Iris pigment epithelial cell (primary cell): ENCODE measurements at places on chromosomes 5 and 9.

- DNase-seq = no peak
These were observed 155.2 kb downstream of the TMEM161B start for GRCh38 chr5:88113429-88113828.

- no peak for DNase-seq
These were observed 163.3 kb downstream of the NIPBL start for GRCh38 chr5:37039824-37040223.

GRCh38 chr5:174306345-174307030, 261.0 kb downstream of the NSG2 start:
- no peak for DNase-seq

DNA sequence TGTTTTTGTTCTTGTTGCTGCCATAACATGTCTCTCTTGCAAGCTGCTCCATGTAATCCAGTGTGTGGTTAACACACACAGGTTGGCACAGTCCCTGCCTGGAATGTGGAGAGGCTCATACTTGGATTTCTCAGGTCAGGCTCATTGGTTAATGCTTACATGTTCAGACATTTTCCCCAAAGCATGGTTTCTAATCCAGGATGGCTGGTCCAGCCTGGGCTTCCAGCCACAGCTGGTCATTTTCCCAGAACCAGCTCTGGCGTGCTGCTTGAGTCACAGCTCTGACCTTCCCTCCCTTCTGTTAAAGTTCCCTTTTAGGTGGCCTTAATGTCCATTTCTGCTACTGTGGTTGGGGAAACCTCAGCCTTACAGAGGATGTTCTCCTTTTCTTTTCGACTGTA, 294.3 kb downstream of the TAF11L14 start:
- DNase-seq = peak; percentile 7

- DNase-seq = no peak
These were observed 129.0 kb downstream of the PAPPA start for GRCh38 chr9:116282597-116282996.

GRCh38 chr5:89342106-89342876, 459.3 kb upstream of the MEF2C start:
- peak; percentile 55 for DNase-seq

- no peak for DNase-seq
These were observed 30.9 kb downstream of the FAXDC2 start for GRCh38 chr5:154819546-154819945.

GRCh38 chr9:17578577-17578910, 322 bp upstream of the SH3GL2 start:
- DNase-seq = no peak

- peak; percentile 11 for DNase-seq
These were observed 349.3 kb upstream of the TLE4 start for GRCh38 chr9:79222483-79222882.

DNA sequence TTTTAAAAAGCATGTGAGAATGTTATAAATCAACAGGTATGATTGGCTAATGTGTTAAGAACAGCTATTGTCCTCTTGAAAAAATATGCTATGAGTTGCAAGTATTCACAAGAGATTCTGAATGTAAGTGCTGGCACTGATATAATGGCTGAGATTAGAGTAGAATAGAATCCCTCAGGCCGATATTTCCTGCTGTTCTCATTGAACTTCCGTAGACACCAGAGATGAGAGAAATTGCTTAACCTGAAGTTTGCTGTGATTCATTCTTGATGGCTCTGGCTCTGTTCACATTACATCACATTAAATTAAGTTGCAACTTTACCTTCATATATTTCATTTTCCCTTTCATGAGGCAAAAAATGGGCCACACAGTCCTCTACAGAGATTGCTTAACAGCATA, 114.5 kb downstream of the BAAT start:
- DNase-seq = no peak

DNA sequence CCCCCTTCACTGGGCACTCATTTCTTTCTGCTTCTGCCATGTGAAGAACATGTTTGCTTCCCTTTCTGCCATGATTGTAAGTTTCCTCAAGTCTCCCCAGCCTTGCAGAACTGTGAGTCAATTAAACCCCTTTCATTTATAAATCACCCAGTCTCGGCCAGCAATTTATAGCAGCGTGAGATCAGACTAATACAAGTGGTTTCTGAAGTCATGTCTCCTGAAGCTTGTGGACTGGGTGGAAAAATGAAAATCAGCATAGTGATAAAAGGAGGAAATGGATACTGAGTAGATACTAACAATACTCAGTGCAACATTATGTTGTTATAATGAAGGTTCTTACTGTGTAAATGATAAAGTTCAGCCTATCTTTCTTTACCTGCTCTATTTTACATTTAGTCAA, 35.1 kb downstream of the NNT start:
- no peak for DNase-seq

- DNase-seq = no peak
These were observed 24.5 kb downstream of the RANBP17 start for GRCh38 chr5:170886210-170886894.

DNA sequence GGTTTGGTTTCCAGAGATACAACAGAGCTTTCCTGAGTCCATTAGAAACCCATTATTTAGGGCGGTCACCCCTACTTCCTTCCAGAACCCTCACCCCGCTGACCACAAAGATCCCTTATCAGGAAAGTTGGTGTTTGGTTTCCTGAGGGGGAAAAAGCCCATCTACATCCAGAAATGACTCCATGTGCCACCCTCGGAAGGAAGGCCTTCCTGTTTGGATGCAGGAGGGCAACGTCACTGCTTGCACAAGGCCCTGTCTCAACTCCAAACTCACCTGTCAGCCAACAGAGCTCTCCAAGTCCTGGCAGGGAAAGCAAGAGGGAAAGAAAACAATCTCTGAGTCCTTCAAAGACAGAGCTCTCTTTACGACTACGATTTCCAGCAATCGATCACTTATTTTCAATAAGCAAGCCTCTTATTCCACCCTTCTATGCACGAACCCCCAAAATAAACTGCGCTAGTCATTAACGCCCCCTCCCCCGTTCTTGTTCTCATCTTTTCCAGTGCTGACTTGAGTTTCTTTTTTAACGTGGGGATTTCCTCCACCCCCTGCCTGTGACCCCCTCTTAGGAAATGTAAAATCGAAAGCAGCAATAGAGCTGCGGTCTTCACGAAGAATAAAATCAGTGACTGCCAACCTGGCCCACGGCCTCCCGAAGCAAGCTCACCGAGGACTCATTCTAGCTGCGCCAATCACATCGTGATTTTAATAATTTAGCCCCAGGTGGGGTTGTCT, 35.7 kb upstream of the NTNG2 start:
- DNase-seq = no peak

DNA sequence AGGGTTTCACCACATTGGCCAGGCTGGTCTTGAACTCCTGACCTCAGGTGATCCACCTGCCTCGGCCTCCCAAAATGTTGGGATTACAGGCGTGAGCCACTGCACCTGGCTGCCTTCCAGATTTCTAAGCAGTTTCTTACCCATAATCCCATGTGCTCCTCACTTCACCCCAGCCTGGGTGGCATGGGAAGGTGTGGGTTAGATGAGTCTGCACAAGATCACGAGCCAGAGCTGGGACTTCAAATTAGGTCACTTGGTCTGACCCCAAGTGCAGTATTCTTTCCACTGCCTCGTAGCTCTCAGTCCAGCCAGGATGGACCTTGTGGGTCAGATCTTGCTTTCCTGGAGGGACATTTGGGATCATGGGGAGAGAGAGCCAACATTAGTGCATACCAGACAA, 37.5 kb upstream of the STRBP start:
- DNase-seq = no peak
